Right lung (tissue), 10 donors: ENCODE measurements at places on chromosomes 3 and 15. TPM values are rescaled to one million over a fixed set of nuclear protein-coding genes. Genes with fewer than 3 reads are reported as not detected.

SEMA7A gene
- polyA plus RNA-seq = 4.6 TPM

STOML1 gene
- polyA plus RNA-seq = 14.0 TPM

RPN1 gene
- polyA plus RNA-seq = 141 TPM

SYNM gene
- polyA plus RNA-seq = 7.9 TPM

OR5K3 gene
- polyA plus RNA-seq = not detected

RAB6B gene
- polyA plus RNA-seq = 7.3 TPM

RTP1 gene
- polyA plus RNA-seq = not detected

SCG5 gene
- polyA plus RNA-seq = 7.2 TPM

CPNE9 gene
- 0.25 TPM for polyA plus RNA-seq

SLC22A14 gene
- 0.14 TPM for polyA plus RNA-seq

THBS1 gene
- polyA plus RNA-seq = 132 TPM

DLG1 gene
- polyA plus RNA-seq = 88.1 TPM

ERC2 gene
- 1.4 TPM for polyA plus RNA-seq

TMEM212 gene
- polyA plus RNA-seq = 4.7 TPM

ATP13A5 gene
- 0.68 TPM for polyA plus RNA-seq

TMF1 gene
- polyA plus RNA-seq = 54.5 TPM

IMPG2 gene
- polyA plus RNA-seq = 0.80 TPM

INKA1 gene
- 10.6 TPM for polyA plus RNA-seq

SEMA5B gene
- polyA plus RNA-seq = 6.5 TPM

SUSD5 gene
- 3.7 TPM for polyA plus RNA-seq

FETUB gene
- not detected for polyA plus RNA-seq

TMEM41A gene
- polyA plus RNA-seq = 49.3 TPM

ITIH3 gene
- polyA plus RNA-seq = 6.3 TPM

CCK gene
- not detected for polyA plus RNA-seq

NAALADL2 gene
- 17.3 TPM for polyA plus RNA-seq

FBXL22 gene
- 2.1 TPM for polyA plus RNA-seq

GOLGA8J gene
- polyA plus RNA-seq = 1.7 TPM

POTEB2 gene
- not detected for polyA plus RNA-seq

GATM gene
- polyA plus RNA-seq = 21.7 TPM

ISLR2 gene
- polyA plus RNA-seq = 8.8 TPM
